ENCODE measurements at places on chromosomes 2 and 18.
A peak's percentile ranks its signal among the peaks of the same experiment; 100 is the strongest.

- DNase-seq = peak; percentile 93
These were observed 31.3 kb upstream of the TMEM131 start for GRCh38 chr2:98026927-98027522.

DNA sequence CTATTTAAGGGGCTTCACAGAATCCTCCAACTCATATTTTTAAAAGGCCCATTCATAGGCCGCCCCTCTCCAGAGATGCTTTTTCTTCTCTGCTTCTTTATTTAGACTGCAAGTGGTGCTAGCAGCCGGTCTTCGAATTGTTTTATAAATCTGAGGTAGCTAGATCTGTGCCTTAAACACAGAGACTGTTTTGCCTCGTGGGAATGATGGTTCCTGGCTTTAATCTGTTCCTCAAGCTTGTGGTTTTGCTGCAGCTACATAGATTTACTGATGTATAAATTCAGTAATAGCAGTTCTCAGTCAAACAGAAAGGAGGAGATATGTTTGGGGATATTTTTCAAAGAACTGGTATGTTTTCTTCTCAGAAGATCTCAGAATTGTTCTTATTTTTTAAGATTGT lies 45.3 kb downstream of the TNFRSF11A start:
- no peak for DNase-seq

GRCh38 chr2:50851886-50852285 lies 180.0 kb downstream of the NRXN1 start:
- DNase-seq = no peak

GRCh38 chr2:26195040-26195984 lies 22.4 kb downstream of the GAREM2 start:
- DNase-seq = no peak

- no peak for DNase-seq
These were observed 8.3 kb downstream of the NEMP2 start for GRCh38 chr2:190526105-190526750.

DNA sequence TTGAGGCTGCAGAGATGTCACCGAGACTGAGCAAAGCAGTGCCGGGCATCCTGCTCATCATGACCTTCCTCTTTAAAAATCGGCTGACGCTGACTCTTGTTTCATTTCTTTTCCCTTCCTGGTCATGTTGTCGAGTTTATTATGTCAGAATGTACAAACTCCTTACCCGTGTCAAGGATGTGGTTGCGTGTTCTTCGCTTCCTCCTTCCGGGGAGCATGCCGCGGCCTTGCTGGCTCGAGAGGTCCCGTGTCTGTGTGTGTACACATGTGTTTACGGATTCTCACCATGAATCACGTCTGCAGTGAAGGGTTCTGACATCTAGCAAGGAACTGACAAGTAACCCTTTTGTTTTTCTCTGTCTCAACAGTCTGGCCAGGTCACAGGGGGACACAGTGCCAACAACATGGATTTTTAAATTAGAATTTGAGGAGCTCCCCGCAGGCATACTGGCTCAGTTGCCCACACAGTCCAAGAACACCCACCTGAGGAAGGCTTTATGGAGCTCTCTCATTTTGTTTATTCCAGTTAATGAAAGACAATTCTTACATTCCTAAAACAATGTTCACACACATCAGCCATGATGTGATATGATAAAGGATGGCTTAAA lies 60.2 kb downstream of the MYT1L start:
- DNase-seq = no peak

- DNase-seq = no peak
These were observed 76.4 kb upstream of the ACVR1 start for GRCh38 chr2:157952558-157952957.

- no peak for DNase-seq
These were observed 136.1 kb downstream of the EXOC6B start for GRCh38 chr2:72689579-72690195.

DNA sequence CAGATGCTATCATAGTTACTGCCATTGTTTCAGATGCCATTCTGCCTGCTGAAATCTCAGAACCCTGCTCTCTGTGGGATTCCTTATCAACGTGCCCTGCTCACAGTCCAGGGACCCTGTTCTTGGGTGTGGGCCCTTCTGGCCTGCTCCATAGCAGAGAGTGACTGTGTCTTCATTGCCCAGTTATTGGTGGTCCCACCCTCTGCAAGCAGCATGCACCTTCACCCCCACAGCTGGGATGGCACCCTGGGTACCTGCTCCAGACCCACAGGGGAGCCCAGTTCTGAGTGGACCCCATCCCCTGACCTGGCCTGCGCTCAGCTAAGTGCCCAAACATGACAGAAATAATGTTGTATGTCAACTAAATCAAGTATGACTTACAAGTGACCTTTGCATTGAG lies 36.6 kb downstream of the SMIM21 start:
- no peak for DNase-seq

GRCh38 chr2:191643429-191643828 lies 34.5 kb upstream of the NABP1 start:
- no peak for DNase-seq

DNA sequence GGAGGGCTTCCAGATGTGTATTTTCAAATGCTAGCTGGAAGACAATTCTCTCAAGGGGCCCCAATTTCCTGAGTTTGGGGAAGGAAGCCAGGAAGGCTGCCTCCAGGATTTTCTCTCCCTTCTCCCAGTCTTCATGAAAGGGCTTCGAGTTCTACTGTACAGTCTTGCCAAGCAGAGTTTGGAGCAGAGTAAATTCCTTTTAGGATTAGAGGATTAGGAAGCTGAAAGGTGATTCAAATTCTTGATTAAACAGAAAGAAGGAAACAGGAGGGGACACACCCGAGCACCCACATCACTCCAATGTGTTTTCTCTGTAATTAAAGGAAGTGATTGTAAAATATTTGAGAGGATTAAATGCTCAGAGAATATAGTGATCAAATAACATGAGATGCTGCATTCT lies 217.8 kb downstream of the SETBP1 start:
- DNase-seq = no peak

- DNase-seq = no peak
These were observed 82.3 kb downstream of the COL3A1 start for GRCh38 chr2:189056200-189057106.

DNA sequence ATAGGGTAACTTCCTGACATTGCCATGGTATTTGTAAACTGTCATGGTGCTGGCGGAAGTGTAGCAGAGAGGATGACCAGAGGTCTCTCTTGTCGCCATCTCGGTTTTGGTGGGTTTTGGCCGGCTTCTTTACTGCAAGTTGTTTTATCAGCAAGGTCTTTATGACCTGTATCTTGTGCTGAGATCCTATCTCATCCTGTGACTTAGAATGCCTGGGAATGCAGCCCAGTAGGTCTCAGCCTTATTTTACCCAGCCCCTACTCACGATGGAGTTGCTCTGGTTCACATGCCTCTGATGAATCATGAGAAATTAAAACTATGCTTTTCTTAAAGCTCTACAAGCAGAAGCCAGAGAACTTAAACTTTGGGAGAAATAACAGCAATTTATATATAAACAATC lies 12.7 kb upstream of the NFU1 start:
- DNase-seq = no peak

GRCh38 chr18:70417847-70418246 lies 129.0 kb downstream of the SOCS6 start:
- no peak for DNase-seq

- DNase-seq = no peak
These were observed 70.0 kb downstream of the TMEM18 start for GRCh38 chr2:607172-607571.

- no peak for DNase-seq
These were observed 57.6 kb downstream of the CCNT2 start for GRCh38 chr2:134976074-134976702.

- DNase-seq = no peak
These were observed 53.2 kb downstream of the CIB4 start for GRCh38 chr2:26587994-26588393.

DNA sequence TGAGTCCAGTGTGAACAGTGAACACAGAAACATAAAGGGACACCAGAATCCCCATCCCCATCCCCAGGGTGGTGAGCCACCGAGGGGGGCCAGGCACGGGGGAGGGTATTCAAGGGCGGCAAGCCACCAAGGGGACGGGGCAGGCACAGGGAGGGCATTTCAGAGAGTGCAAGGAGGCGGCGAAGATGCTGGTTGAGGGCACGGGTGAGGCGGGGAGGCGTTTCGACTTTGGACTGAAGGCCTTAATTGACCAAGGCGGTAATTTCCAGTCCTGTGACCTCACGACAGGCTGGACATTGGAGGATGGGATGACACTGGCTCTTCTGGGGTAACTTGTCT lies 70.4 kb downstream of the ODC1 start:
- no peak for DNase-seq

DNA sequence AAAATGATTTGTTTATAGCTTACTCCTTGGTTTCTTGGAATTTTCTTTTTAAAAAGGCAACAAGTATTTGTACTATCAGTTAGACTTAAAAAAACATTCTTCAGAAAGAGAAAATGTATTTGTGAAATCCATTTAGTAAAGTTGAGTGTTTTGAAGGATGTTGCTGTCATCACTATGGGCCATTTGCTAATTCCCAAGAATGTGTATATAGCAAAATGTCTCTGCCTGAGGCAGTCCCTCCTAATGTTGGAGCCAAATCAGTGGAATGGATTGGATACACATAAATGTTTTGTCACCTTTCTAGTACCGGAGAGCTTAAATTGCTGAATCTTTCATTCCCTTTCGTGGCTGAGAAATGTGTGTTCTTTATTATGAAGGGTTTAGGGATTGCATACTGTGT lies 890.2 kb upstream of the ZEB2 start:
- no peak for DNase-seq

DNA sequence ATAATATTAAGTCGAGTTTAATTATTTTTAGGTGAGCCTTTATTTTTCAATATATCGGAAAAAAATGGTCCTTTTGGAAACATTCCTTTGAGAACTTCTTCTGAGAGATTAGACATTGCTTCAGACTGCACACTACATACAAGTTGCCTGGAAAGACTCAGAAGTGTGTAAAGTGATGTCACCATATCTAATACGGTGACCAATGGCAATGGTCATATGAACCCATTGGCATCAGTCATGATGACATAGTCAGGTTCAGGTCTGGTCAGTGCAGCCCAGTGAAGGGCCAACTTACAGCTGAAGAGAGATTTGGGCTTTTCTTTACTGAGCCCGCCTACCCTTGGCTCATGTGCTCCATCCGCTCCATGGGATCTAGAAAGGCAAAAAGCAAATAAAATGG lies 283.5 kb upstream of the EPAS1 start:
- DNase-seq = no peak

Measured in SIG-M5 (cell line).